Endothelial cell (in vitro differentiated cells): ENCODE measurements at places on chromosomes 1 and 21. TPM values are rescaled to one million over a fixed set of nuclear protein-coding genes. Genes with fewer than 3 reads are reported as not detected.
A peak's percentile ranks its signal among the peaks of the same experiment; 100 is the strongest.

DNA sequence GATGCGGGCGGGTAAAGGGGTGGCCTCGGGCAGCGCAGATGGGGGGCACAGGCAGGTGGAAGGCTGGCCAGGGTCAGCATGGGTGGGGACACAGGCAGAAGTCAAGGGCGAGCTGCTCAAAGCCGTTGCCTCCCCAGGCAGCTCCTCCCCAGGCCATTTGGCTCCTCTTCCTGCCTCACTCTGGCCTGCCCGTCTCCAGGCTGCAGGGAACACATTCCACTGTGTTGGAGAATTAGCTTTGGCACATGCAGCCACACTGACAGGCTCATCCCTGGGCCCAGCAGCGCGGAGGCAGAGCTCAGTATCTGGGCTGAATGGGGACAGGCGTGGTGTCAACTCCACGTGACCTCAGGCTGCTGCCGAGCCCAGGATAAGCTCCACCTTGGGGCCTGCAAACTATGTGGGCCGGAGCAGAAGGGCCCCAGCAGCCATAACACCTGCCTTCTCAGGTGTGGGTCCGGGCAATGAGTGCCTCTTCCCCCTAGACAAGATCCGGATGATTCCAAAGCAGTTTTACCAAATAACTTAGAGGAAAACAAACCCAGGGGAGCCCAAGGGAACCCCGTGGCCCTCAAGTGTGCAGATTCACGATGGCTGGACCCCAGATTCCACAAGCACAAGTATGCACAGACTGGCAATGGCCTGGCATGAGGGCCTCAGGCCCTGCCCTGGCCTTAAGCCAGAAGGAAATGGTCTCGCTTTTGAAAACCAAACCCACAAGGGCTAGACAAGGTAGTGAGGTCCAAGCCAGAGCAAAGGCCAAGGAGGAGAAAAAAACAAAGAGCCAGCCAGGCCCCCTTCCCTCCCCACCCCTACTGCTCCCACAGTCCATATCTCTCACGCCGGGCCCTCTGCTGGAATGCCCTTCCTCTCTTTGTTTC, 40.2 kb downstream of the HSPG2 start:
- H3K27ac ChIP-seq, result peak overlapping the region; percentile 98
- peak; percentile 67 for DNase-seq
- H3K27me3 ChIP-seq, result peaks cover 28% of the 10 kb centered on the region
- H3K36me3 ChIP-seq, result peaks cover 39% of the 10 kb centered on the region

- peaks cover 15% of the 10 kb centered on the region for H3K4me1 ChIP-seq
- H3K27ac ChIP-seq, result no peak overlapping the region
- no peaks in the 10 kb centered on the region for H3K27me3 ChIP-seq
- DNase-seq, result no peak
- no peak overlapping the region for H3K4me3 ChIP-seq
- peaks cover 80% of the 10 kb centered on the region for H3K36me3 ChIP-seq
These were observed 42.9 kb downstream of the UBR4 start for GRCh38 chr1:19167140-19167539.

GRCh38 chr1:145889722-145890121, 4.1 kb upstream of the ANKRD35 start:
- peaks cover 5% of the 10 kb centered on the region for H3K27me3 ChIP-seq
- no peak overlapping the region for H3K27ac ChIP-seq
- H3K4me3 ChIP-seq, result no peak overlapping the region

- H3K27ac ChIP-seq, result no peak overlapping the region
- peaks cover 5% of the 10 kb centered on the region for H3K36me3 ChIP-seq
- H3K4me3 ChIP-seq, result no peak overlapping the region
These were observed 79.6 kb downstream of the ST3GAL3 start for GRCh38 chr1:43786960-43787359.

GRCh38 chr1:22259551-22260282, 116.8 kb upstream of the WNT4 start:
- peaks cover 5% of the 10 kb centered on the region for H3K27me3 ChIP-seq
- peaks cover 4% of the 10 kb centered on the region for H3K36me3 ChIP-seq
- DNase-seq, result no peak
- H3K4me3 ChIP-seq, result no peak overlapping the region
- peaks cover 14% of the 10 kb centered on the region for H3K4me1 ChIP-seq

GRCh38 chr1:27656157-27656893, 15.7 kb downstream of the IFI6 start:
- no peak overlapping the region for H3K27ac ChIP-seq
- H3K4me3 ChIP-seq, result no peak overlapping the region
- DNase-seq, result no peak
- H3K27me3 ChIP-seq, result peaks cover 17% of the 10 kb centered on the region
- peaks cover 21% of the 10 kb centered on the region for H3K4me1 ChIP-seq
- no peaks in the 10 kb centered on the region for H3K36me3 ChIP-seq

GRCh38 chr1:213245260-213245910, 194.3 kb downstream of the RPS6KC1 start:
- no peak overlapping the region for H3K4me3 ChIP-seq
- H3K27me3 ChIP-seq, result no peaks in the 10 kb centered on the region
- DNase-seq, result no peak
- H3K27ac ChIP-seq, result no peak overlapping the region
- H3K36me3 ChIP-seq, result no peaks in the 10 kb centered on the region

GRCh38 chr1:213564215-213564659, 423.5 kb upstream of the PROX1 start:
- no peaks in the 10 kb centered on the region for H3K4me1 ChIP-seq
- peak; percentile 42 for DNase-seq
- no peaks in the 10 kb centered on the region for H3K27me3 ChIP-seq

DNA sequence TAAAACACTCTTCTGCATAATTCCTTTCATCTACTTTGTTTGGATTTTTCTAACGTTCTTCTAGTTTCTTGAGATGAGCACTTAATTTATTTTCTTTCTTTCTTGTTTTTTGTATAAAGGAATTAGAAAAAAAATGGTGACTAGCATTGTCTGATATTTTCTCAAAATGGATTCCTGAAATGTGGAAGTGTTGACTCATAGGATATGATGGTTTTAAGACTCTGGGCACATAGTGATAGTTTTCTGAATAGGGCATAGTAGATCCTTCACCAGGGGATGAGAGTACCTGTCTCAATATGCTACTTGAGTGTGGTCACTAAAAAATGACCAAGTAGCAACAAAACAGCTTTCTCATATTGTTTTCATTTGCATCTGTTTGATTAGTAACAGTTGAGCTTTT, 100.9 kb downstream of the PEX14 start:
- no peak for DNase-seq
- H3K4me3 ChIP-seq, result no peak overlapping the region

DNA sequence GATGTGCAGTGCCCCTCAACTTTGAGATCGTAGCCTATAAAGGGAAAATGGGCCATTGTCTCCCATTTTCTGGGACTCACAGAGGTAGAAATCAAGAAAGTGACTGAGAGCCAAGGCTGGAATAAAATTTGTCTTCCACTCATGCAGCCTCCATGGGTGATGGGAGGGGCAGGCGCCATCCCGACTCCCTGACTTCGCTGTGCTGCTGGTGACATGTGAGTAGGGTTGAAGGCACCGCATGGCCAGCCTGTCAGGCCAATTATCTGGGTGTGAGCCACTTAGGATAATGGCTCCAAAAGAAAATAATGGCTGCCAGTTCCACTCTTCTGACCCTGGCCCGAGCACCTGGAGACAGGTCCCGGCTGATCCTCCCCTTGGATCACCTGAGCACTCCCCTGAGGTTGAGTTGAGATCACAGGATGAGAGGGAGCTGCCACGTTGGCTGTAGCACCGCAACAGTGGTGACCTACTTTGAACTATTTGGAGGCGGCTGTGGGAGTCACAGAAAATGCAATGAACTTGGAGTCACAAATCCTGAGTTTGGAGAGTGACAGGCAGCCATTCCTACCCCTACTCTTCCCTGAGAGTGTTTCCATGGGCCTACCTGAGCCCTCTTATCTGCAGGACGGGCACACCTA, 26.3 kb downstream of the CAPN9 start:
- no peaks in the 10 kb centered on the region for H3K36me3 ChIP-seq
- H3K27me3 ChIP-seq, result peaks cover 10% of the 10 kb centered on the region
- no peak overlapping the region for H3K4me3 ChIP-seq

- no peak for DNase-seq
- H3K36me3 ChIP-seq, result no peaks in the 10 kb centered on the region
- no peak overlapping the region for H3K4me3 ChIP-seq
- no peaks in the 10 kb centered on the region for H3K4me1 ChIP-seq
- H3K27ac ChIP-seq, result no peak overlapping the region
These were observed 115.7 kb downstream of the GRIK3 start for GRCh38 chr1:36918604-36919003.

GRCh38 chr1:54887665-54888071, 673 bp upstream of the DHCR24 start:
- peak overlapping the region; percentile 15 for H3K27ac ChIP-seq
- peaks cover 41% of the 10 kb centered on the region for H3K4me1 ChIP-seq
- H3K4me3 ChIP-seq, result peak overlapping the region; percentile 91
- peak; percentile 10 for DNase-seq

GRCh38 chr21:45366931-45367401, 38.0 kb upstream of the COL18A1 start:
- DNase-seq, result no peak
- H3K4me3 ChIP-seq, result no peak overlapping the region
- H3K27me3 ChIP-seq, result peaks cover 20% of the 10 kb centered on the region
- H3K27ac ChIP-seq, result no peak overlapping the region
- peaks cover 6% of the 10 kb centered on the region for H3K4me1 ChIP-seq

DNA sequence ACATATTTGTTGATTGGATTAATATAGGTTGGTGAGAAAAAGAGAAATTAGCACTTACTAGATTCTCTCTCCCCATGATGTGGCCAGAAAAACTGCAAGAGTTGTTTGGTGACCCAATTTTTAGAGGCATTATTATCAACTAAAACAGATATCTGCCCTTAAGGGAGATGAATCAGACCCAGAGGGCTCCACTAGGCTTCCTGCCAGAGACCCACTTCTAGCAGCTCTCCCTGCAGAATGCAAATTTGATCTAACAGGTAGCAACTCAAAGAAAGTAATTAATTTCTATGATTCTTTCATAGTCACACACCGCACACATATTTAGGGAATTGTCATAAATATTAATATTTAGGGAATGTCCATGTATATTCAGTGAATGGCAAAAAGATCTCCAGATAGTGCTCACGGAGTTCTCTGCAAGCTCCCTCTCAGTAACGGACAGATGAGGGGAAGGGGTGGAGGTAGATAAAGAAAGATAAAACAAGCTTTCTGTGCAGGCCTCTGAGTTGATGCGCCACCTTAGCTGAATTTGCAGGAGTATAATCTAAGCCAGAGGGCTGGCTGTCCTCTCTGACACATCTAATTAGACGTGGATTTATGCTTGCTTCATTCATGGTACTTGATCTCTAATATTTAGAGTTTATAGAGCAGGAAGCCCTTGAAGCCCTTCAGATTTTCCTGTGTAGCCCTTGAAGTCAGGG, 84.1 kb upstream of the CCDC190 start:
- DNase-seq, result no peak
- no peak overlapping the region for H3K27ac ChIP-seq
- no peaks in the 10 kb centered on the region for H3K4me1 ChIP-seq
- H3K36me3 ChIP-seq, result no peaks in the 10 kb centered on the region

DNA sequence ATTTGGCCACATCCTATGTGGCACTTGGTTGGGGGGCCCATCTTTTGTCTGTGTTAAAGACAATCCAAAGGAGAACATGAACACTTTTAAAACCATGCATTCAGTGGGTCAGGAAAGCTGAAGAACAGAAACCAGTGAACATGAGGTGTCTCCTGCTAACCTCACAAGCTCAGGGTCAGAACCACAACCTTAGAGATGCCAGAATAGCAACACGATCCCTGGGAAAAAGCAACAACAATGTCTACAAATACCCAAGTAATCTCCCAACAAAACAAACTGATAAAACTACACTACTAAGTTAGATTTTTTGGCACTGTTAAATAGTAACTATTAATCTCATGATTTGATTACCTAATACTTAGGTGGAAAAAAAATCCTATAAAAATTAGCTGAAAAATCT, 34.1 kb upstream of the GNG4 start:
- H3K4me1 ChIP-seq, result peaks cover 7% of the 10 kb centered on the region
- peaks cover 5% of the 10 kb centered on the region for H3K36me3 ChIP-seq

- H3K36me3 ChIP-seq, result peaks cover 4% of the 10 kb centered on the region
- H3K4me1 ChIP-seq, result peaks cover 51% of the 10 kb centered on the region
- peak overlapping the region; percentile 97 for H3K4me3 ChIP-seq
- H3K27ac ChIP-seq, result peak overlapping the region; percentile 72
- peak; percentile 54 for DNase-seq
- H3K27me3 ChIP-seq, result peaks cover 18% of the 10 kb centered on the region
These were observed 1.5 kb downstream of the CACHD1 start for GRCh38 chr1:64471218-64472039.

Gene C1orf141
- total RNA-seq, result not detected

Gene CSDE1
- total RNA-seq, result 538 TPM

Gene HES4
- total RNA-seq, result 144 TPM

Gene ATAD3B
- total RNA-seq, result 27.2 TPM

Gene RWDD3
- total RNA-seq, result 31.4 TPM

Gene LENEP
- total RNA-seq, result 0.82 TPM

Gene CRYAA
- not detected for total RNA-seq
